ENCODE measurements at places on chromosomes 16 and 17.

DNA sequence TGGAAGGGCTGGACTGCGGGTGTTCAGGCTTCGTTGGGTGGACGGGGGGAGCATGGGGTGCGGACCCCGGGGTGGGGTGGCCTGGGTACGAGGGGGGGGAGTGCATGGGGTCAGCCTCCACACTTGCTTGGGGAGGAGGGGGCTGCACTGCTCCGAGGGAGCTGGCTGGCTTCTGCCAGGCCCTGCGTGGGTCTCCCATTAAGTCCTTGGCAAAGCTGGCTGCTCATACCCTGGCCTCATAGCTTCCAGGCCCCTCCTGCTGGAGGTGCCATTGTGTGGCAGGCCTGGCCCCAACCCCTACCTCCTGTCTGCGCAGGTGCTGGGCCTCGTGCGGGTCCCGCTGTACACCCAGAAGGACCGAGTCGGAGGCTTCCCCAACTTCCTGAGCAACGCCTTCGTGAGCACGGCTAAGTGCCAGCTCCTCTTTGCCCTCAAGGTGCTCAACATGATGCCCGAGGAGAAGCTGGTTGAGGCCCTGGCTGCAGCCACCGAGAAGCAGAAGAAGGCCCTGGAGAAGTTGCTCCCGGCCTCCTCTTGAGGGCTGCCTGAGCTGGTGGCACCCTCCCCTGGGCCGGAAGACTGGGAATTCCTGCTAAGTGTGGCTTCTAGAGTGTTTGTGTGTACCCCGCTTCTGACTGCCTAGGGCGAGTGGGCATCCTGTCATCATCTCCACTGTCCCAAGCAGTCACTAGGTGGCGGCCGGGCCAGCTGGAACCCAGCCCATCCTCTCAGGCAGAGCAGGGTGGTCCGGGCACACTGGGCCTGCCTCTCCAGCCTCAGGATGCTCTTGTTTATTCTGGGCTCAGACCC is 1.5 kb downstream of the NUDT16L1 start:
- no peak for DNase-seq

GRCh38 chr16:47787696-47788095 is 326.6 kb downstream of the PHKB start:
- DNase-seq = no peak

- DNase-seq = no peak
Measured at GRCh38 chr16:88200896-88201185, 181.9 kb upstream of the ZNF469 start.

GRCh38 chr17:62064029-62064790 is 868 bp downstream of the MED13 start:
- peak; percentile 36 for DNase-seq

DNA sequence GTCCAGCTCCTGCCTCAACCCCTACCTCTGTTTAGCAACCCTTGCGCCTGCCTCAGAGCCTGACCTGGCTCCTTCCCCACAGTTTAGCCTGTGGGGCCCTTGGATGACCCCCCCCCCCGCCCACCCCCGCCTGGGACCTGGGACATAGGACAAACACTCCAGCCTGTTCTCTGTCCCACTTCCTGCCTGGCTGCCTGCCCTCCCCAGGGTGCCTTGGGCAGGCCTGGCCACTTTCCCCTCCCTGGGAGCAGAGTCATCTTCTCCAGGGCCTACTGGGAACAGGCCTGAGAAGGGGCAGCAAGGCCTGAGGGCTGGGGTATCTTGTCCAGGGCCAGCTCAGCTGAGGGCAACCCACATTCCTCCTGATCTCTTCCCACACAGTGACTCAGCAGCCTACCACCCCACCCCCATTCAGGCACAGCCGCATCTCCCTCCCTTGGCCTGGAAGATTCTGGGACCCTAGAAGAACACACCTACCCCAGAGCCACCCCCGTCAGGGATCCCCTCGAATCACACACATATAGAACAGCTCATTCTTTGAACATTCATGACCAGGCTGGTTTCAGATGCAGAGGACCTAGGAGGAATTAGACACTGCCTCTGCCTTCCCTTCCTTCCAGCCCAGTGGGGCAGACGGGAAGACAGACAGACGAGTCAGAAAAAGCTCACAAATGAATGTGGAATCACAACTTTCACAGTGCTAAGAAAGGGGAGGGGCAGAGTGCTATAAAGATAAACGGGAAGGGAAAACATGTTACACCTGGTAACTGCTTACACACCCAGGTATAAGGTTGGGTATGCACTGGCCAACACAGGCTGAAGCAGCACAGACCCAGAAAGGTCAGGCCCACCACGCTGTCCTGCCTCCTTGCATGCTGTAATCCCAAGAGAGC is 6.0 kb downstream of the FHOD1 start:
- no peak for DNase-seq

GRCh38 chr17:49360796-49361128 is 1.3 kb downstream of the ZNF652 start:
- no peak for DNase-seq

GRCh38 chr17:32298298-32298697 is 32.7 kb downstream of the RHBDL3 start:
- no peak for DNase-seq

DNA sequence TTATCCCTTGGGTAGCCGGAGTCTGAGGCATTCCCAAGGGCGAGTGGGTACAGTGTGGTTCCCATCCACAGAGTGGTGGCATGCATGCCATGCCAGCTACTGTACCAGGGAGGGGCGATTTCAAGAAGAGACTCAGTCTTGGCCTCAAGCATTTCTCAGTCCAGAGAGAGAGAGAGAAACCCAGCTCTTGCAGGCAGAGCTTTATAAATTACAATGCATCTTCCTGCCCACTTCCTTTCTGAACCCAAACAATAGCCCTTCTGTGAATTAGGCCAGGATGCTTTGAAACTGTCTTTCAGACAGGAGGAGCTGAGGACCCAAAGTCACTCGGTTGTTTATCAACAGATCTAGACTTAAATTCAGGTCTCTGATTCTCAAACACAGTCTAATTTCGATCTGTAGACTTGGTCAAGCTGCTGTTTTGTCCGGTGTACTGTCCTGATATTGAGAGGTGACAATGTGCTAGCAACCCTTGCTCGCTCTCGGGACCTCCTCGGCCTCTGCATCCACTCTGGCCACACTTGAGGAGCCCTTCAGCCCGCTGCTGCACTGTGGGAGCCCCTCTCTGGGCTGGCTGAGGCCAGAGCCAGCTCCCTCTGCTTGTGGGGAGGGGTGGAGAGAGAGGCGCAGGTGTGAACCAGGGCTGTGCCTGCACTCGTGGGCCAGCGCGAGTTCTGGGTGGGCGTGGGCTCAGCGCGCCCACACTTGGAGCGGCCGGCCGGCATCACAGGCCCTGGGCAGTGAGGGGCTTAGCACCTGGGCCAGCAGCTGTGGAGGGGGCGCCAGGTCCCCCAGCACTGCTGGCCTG is 408.0 kb downstream of the UTP18 start:
- DNase-seq = no peak

DNA sequence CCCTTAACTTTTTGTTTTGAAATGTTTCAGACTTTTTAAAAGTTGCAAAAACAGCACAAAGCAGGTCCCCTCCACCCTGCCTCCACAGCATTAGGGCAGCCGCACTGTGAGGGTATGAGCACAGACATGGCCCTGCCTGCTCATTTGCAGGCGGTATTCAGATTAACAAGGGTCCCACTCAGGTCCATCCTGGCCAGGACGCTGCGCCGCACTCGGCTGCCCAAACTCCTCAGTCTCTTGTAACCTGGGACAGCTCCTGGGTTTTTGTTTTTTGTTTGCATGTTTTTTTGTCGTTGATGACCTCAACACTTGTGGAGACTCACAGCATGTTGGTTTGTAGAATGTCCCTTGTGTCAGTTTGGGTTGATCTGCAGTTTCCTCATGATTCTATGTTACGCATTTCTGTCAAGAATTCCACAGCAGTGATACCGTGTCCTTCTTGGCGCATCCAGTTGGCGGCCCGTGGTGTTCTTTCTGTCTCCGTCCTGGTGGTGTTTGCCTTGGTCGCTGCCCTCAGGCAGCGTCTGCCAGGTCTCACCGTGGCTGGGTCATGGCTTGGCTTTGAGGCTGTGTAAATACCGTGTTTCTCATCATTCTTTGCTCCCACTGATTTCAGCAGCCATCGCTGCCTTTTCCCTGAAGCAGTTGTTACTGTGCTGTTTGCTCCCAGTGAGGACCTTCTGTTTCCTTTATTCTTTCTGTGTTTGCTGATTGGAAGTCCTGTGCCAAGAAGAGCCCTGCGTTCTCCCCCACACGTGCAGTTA is 18.5 kb downstream of the CRAMP1 start:
- no peak for DNase-seq

GRCh38 chr16:11966173-11966572 is 1.2 kb downstream of the TNFRSF17 start:
- DNase-seq = peak; percentile 32

- no peak for DNase-seq
Measured at GRCh38 chr17:78041386-78042179, 83.1 kb downstream of the TNRC6C start.

DNA sequence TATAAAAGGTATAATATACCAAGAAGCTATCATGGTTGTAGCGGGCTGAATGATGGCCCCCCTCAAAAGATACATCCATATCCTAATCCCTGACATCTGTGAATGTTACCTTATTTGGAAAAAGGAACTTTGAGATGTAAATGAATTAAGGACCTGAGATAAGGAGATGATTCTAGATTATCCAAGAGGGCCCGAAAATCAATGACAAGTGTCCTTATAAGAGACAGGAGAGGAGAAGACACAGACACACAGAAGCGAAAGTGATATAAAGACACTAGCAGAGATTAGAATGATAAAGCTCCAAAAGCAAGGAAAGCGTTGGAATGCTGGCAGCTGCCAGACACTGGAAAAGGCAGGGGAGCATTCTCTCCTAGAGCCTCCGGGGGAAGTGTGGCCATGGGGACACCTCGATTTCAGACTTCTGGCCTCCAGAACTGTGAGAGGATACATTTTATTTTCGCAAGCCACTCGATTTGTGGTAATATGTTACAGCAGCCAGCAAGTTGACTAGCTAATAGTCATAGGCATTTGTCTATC is 12.5 kb upstream of the GP1BA start:
- no peak for DNase-seq

DNA sequence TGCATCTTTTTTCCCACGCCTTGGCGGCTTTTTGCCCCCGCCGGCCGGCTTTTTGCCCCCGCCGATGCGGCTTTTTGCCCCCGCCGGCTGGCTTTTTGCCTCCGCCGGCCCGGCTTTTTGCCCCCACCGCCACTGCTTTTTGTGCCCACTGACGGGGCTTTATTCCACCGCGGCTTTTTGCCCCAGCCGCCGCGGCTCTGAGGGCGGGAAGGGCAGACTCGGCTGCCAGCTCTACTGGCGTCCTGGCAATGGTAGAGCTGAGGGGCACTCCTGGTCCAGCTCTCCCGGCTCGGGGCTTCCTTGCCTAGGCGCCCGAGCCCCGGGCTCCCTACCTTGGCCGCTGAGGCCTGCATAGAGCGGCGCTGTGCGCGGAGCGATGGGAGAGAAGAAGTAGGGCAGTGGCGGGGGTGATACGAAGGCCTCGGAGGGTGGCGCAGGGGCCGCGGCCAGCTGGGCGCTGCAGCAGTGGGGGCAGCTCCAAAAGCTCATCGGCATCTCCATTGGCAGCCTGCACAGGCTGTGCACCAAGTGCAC is 591.4 kb downstream of the TP53TG3F start:
- no peak for DNase-seq

DNA sequence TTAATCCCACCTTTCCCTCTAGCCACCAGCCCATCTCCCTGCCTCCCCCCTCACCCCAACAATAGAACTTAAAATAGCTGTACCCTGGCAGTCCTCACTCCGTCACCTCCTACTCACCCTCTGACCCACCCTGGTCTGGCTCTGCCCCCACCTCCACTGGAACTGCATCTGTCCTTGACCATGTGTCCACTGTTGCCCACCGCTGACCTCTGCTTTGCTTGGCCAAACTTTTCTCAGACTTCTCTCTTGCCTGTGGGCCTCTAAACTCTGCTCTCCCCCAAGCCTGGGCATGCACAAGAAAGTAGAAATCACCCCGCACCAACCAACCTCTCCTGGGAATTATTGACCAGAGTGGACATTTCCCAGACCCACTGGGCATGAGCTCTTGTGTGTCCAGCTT is 169.8 kb downstream of the WSCD1 start:
- no peak for DNase-seq

DNA sequence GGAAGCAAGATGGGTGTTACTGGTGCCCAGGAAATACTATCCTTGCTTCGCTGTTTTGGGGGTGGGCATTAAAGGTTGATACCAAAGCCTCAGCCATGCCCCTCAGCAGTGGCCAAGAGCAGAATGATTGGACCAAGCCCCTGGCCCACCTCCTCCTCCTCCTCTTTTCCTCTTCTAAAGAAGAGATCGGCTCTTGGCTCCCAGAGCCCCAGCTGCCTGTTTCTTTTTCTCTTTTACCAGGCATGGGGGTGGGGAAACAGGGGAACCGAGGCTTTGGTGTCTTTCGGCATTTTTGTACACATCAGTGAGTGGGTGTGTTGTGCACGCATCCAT is 5.8 kb downstream of the THRA start:
- DNase-seq = no peak

DNA sequence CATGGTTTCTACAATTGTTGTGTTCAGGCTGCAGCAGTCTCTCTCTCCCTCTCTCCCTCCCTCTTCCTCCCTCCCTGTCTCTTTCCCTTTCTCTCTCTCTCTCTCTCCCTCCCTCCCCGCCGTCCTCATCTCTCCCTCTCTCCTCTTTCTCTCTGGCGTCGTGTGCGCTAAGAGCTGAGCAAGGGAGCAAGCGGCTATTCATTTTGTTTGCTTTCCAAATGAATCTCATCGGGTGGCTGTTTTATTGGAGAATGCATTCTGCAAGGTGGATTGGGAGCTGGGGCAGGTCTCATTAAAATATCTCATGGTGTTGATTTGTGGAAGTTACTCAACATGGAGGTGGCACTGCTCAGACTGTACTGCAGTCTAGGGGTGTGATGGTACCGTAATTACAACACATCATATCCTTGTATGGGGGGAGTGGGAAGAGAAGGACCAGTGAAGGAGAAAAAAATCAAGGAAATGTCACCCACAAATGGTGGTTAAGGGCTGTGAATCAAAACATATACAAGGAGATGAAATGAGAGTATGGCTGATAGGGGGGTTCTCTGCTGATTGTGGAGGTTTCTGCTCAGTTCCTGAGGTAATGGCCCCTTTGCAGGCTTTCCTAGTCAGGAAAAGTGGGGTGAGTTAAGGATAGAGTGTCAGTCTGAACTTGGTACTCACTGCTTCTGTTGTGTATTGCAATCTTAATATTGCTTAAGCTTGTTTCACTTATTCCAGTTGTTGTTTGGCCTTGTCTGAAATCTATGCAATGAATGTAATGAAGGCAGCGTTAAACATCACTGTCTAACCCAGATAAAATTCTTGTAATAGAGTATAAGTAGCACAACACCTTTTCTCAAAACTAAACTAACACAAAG is 2.7 kb downstream of the MSL1 start:
- peak; percentile 52 for DNase-seq

GRCh38 chr17:76207275-76208059 is 32.8 kb downstream of the RNF157 start:
- no peak for DNase-seq

DNA sequence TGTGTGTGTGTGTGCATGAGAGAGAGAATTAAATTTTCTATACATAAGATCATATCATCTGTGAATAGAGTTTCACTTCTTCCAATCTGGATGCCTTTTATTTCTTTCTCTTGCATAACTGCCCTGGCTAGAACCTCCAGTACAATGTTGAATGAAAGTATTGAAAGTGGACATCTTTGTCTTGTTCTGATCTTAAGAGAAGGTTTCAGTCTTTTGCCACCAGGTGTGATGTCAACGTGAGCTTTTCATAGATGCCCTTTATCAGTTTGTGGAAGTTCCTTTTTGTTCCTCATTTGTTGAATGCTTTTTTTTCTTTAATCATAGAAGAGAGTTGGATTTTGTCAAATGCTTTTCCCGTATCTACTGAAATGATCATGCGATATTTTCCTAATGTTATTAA is 63.3 kb downstream of the RNF213 start:
- no peak for DNase-seq

Measured in pons (tissue), 1 donor.